Stimulated activated CD4-positive, alpha-beta T cell treated with anti-CD3 and anti-CD28 coated beads, Interleukin-12 subunit alpha, Interleukin-12 subunit beta, amount 100 ng/mL, for 48 hours (primary cell): ENCODE measurements at places on chromosomes 12 and 14.

- DNase-seq = no peak
Measured at GRCh38 chr14:25118671-25119070, 68.7 kb upstream of the STXBP6 start.

DNA sequence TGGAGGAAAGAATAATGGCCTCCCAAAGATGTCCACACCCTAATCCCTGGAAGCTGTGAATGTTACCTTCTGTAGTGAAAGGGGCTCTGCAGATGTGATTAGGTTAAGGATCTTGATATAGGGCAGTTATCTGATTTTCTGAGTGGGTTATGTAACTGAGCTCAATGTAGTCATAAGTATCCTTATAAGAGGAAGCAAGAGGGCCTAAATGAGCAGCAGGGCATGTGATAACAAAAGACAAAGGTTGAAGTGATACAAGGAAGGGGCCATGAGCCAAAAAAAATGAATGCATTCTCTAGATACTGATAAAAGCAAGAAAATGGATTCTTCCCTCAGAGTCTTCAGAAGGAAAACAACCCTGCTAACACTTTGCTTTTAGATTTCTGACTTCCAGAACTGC lies 78.8 kb downstream of the OSBPL8 start:
- no peak for DNase-seq

GRCh38 chr14:86683561-86683960 lies 1153.6 kb downstream of the FLRT2 start:
- DNase-seq = no peak

GRCh38 chr12:54147186-54147585 lies 41.6 kb downstream of the SMUG1 start:
- no peak for DNase-seq

DNA sequence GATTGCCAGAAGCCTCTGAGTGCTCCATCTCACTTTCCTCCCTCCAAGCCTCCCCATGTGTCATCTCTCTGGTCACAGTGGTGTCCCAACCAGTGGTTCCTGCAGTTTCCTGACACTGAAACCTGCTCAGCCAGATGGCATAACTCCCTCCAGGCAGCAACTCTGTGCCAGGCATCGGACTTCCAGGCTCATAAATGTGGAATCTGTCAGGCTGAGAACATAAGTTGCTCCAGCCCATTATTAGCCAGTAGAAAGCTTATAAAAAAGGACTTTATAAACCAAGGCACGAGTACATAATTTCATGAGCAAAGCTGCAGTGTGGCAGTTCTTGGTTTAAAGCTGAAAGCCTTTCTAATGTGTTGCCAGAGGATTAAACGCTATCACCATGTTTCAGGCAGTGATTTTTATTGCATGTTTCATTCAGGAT lies 194.3 kb downstream of the DACT1 start:
- no peak for DNase-seq

GRCh38 chr12:58242796-58243630 lies 301.6 kb downstream of the ATP23 start:
- DNase-seq = no peak

GRCh38 chr12:304805-305204 lies 42.2 kb upstream of the SLC6A13 start:
- no peak for DNase-seq

DNA sequence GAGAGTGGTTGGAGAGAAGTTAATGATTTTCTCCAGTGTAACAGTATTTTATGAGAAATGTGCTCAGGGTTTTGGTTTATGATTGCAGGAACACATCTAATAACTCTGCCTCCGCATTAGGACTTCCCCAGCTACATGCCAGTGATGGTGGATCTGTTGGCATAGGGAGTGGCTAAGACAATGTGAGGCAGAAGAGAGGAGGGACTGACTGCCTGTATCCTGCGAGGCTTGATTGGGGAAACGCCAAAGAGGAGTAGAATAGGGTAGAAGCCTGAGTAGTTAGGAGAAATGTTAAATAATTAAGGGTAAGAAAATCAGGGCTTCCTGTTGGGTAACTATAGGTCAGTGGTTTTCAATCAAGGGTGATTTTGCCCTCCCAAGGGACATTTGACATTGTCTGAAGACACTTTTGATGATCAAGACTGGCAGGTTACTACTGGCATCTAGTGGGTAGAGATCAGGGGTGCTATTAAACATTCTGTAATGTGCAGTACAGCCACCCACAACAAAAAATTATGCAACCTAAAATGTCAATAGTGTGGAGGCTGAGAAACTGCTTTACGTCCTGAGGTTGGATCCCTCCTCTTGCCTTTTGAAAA lies 12.8 kb downstream of the TDG start:
- DNase-seq = no peak

DNA sequence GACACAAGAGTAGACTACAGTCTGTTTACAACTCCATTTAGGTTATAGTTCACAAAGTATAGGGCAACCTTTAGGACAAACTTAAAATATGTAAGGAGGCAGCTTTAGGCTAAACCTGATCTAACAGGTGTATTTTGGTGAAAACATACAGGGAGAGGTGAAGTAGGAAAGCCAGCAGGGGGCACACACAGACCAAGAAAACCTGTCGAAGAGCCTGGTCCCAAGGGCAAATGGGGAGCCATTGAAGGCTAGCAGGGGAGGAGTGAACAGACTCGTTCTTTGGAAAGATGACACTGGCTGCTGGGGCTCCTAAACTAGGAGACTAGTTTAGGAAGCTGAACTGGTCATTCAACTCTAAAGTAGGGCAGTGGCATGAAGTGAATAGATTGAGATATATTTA lies 138.8 kb upstream of the WSCD2 start:
- peak; percentile 6 for DNase-seq

GRCh38 chr12:26832822-26833742 lies at the start of gene ITPR2:
ITPR2 (minus strand) TSS chr12:26833194; CDS start chr12:26832781, 413 bp downstream.
- DNase-seq = peak; percentile 92

DNA sequence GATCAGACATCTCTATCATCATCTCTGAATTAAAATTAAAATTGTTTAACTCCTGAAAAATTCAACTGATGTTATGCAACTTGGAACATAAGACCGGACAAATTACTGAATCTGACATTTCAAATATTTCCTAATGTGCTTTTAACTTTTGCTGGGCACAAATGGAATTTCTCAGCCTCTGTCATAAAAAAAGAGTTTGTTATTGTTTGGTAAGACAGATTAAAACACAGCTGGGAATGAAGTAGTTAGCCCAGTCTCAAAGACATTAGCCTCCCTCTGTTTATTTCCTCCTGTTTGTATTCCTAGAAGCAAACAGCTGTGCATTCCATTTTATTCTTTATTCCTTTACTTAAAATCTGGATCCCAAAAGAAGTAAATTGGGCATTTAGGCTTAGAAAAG lies 29.4 kb downstream of the PLEKHA5 start:
- DNase-seq = no peak

DNA sequence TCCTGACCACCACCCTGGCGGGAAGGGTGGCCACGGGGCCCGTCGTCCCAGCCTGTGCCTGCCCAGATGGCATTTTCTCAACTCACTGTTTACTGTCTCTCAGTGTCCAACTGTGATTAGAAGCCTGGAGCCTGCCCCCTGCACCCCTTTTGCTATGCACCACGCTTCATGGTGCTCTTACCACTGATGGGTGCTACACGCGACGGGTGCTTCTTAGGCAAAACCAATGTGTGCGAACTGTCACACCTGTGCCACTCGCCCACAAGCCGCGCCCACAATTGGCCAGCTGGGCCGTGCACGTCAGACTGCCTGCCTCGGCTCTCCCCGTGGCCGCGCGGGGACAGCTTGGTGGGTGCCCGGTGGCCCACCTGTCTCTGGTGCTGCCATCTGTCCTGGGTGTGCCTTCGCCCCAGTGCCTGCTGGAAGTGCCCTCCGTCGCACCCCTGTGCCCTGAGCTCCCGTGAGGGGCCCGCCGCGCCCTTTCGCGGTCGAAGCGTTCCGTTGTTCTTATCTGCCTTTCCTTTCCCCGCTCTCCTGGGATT lies 15.1 kb upstream of the AMN start:
- no peak for DNase-seq

DNA sequence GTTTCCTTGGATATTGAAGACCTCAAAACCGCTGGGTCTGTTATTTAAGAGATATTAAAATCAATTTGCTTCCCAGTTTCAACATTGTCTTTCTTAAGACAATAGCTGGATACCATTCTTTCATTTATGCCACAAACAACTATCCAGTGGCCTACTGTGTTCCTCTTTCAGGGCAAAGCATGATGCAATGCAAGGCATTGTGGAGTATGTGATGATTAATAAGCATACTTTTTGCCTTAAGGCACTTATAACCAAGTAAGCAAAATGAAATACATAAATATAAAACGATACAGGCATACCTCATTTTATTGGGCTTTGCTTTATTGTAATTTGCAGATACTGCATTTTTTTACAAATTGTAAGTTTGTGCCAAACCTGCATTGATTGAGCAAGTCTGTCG lies 45.5 kb downstream of the SCN8A start:
- no peak for DNase-seq

DNA sequence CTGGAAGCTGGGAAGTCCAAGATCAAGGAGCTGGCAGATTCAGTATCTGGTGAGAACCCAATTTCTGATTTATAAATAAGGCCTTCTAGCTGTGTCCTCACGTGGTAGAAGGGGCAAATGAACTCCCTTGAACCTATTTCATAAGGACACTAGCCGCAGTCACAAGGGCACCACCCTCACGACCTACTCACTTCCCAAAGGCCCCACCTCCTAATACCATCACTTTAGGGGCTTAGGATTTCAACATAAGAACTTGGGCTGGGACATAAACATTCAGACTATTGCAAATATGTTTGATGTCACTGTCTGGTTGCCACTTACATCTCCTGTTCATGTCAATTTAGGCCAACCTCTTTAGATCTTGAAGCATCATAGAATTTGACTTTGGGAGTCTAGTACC lies 10.8 kb upstream of the CNIH1 start:
- DNase-seq = no peak

GRCh38 chr12:107374161-107374840 lies 281.0 kb upstream of the CRY1 start:
- DNase-seq = no peak
